ENCODE measurements at places on chromosomes 4 and X.
A peak's percentile ranks its signal among the peaks of the same experiment; 100 is the strongest.

GRCh38 chrX:138986235-138986634 is 274.7 kb upstream of the FGF13 start:
- no peak for DNase-seq

DNA sequence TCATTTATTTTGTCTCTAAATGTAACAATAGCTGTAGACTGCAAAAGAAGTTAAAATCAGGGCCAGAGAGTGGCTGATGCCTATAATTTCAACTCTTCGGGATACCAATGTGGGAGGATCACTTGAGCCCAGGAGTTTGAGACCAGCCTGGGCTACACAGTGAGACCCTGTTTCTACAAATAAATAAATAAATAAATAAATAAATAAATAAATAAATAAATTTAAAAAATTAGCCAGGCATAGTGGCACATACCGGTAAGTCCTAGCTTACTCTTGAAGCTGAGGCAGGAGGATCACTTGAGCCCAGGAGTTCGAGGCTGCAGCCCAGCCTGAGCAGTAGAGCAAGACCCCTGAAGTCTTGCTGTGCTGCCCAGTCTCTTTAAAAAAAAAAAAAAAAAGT is 79.1 kb downstream of the WWC2 start:
- no peak for DNase-seq

- DNase-seq: no peak
Measured at GRCh38 chr4:151952137-151952536, 191.3 kb upstream of the GATB start.

DNA sequence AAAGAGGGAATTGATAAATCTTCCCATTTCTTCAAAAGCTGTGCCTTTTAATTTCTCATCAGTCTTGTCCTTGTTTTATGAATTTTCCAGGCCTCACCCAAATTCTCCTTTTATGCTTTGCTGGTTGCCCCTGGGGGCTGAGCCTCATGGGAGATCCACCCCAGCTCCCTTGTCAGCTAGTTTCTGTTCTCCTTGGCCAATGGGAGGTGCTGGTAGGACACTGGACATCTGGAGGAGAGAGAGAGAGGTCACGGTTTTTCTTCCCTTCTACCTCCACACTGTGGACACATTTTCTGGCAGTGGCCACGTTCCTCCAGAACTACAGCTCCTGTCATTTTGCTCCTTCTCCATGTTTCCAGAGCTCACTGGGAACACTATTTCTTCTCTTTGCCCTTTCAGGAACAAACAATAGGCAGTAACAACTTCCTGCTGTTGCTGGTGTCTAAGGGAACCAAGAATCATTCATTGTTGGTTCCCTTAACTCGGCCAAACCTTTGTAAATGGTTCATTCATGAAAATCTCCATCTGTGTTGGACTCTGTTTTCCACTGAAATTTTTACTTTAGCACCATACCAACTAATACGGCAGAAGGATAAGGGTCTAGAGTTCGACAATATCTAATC is 334.5 kb downstream of the GPAT3 start:
- DNase-seq: no peak

- DNase-seq: no peak
Measured at GRCh38 chr4:25865586-25865985, 2.8 kb upstream of the SEL1L3 start.

- DNase-seq: no peak
Measured at GRCh38 chr4:128862608-128863311, 53.3 kb downstream of the JADE1 start.

GRCh38 chrX:40581336-40581920 is 658 bp downstream of the ATP6AP2 start:
- DNase-seq: no peak

GRCh38 chrX:38087594-38087993 is 81.2 kb downstream of the SYTL5 start:
- no peak for DNase-seq

DNA sequence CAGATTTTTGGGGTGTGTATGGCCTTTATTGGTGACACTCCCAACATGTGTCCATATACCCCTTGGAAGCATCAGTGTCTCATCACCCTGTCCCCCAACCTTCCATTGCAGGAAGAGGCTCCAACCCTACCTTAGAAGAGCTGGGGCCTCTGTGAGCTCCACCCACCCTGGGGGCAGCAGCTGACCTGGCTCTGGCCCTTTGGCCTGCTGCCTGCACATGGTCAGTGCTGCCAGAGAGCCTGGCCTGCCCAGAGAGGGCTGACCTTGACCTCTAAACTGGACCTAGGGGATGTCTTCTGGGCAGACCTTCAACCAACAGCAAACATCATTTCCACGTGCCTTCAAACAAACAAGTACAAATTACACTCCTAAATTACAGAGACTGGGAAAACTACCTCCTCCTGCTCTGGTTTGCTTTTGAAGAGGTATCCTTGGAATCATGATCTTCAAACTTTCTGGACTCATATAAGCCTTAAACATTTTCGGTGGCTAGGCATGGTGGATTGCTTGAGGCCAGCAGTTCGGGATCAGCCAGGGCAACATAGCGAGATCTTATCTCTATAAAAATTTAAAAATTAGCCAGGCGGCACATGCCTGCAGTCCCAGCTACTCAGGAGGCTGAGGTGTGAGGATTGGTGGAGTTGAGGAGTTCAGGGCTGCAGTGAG is 27.3 kb upstream of the KIAA0232 start:
- DNase-seq: no peak

DNA sequence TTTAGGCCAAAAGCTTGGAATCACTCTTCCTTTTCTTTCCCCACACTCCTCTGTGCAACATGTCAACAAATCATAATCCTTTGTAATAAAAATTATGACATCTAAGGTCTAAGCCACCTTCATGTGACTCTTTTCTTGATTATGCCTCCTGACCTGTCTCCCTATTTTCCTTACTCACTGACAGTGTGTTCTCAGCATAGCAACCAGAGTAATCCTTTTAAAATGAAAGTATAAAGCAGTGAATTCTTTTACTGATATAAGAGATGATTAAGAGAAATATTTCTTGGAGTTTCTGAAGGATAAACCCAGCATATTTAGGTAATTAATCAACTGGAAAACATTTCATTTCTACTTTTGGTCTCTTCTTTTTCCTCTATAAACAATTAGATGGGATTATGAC is 44.7 kb downstream of the USO1 start:
- no peak for DNase-seq

- DNase-seq: no peak
Measured at GRCh38 chr4:11074581-11075241, 354.0 kb downstream of the HS3ST1 start.

DNA sequence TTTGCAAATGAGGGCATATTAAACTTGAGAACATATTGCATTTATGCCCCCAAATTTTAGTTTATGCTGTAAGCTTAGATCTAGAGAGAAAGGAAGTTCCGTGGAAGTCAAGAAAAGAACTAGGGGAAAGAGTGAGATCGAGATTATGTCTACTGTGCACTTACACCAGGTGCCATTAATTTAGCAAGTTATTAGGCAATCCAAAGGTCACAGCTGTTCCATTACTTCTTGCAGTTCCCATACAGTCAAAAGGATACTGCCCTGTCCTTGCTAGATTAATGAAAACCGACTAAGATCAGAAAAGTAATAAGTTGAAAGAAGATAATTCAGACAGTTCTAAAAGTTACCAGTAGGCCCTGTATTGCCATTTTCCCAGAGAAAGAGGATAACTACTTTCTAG is 49.3 kb upstream of the SLC7A11 start:
- DNase-seq: peak; percentile 16

DNA sequence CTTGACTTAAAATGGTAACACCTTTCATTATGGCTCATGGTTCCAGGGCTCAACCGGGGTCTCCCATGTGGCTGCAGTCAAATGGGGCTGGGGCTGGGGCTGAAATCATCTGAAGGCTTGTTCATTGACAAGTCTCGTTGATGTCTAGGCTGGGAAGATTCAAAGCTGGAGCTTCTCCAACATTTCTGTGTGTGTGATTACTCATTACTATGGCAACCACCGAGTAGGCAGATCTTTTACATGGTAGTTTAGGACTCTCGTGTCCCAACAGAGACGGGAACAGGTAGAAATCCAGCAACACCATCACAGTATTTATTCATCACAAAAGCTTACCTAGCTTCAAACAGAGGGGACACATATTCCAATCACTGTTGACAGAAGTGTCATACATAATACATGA is 7.8 kb downstream of the YTHDC1 start:
- no peak for DNase-seq

- DNase-seq: no peak
Measured at GRCh38 chr4:79296768-79297428, 29.0 kb downstream of the NAA11 start.

DNA sequence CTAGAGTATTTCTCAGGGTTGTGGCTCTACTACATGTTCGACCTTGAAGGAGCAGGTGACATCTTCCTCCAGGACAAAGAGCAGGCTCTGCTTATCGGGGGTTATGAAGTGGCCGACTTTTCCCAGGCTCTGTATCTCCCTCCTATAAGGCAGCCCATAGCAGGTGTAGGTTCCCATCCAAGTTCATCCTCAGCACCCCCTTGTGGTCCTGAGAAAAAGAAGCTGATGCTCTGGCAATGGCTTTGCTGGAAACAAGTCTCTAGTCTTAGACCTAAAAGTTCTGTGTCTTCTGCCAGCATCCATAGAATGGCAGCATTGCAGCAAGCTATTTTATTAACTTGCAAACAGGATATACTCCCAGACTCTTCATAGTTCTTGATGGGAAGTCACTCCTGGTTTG is 836.6 kb upstream of the PRKX start:
- DNase-seq: no peak

DNA sequence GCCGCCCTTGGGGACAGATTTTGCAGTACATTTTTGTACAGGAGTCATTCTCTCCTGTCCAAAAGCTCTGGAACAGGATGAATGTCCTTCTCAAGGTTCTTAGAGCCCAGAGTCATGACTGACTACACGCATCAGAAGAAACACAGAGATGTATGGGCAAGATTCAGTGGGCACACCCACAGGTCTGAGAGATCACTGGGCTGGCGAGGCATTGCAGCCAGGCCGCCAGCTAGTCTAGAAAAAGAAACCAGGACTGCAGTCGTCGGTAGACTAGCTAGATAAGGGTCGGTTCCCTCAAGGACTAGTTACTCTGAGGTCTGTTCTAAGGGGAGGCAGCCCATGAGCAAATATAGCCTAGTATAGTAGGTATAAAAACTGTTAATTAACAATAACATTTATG is 19.8 kb downstream of the GBA3 start:
- DNase-seq: no peak

DNA sequence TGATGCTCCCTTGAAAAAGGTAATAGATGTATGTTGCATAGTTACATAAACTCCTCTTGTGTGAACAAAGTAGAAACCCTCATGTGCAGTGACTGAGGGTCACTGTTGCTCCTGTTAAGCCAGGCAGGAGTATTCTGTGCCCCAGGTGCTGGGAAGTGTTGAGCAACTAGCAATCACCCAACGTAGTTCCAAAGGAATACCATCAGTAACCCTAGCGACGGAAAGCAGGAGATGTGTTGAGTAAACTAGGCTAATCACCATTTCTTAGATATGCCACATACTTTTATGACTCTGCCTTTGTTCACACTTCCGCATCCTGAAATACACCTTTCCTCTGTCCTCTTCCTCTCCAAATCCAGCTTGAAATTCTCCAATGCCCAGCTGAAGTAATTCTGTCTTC is 50.9 kb upstream of the TAB3 start:
- DNase-seq: no peak

- no peak for DNase-seq
Measured at GRCh38 chr4:188434643-188435042, 295.4 kb downstream of the TRIML1 start.

DNA sequence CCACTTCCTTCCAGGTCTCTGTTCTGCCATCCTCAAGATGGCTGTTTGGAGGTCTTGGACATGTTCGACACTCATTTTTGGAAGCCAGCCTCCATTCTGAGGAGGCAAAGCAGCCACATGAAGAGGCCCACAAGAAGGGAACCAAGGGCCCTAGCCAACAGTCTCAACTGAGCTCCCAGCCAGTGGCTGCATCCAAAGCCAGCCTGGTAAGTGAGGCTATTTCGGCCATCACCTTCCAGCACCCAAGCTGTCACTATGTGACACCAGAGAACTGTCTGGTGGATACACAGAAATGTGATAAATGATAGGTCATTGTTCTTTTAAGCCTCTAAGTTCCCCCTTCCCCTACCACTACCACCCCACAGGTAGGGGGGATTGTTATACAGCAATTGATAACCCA is 127.2 kb downstream of the NPNT start:
- DNase-seq: no peak
